Ureter (tissue), 1 donor: ENCODE measurements at places on chromosomes 16 and 17. TPM values are rescaled to one million over a fixed set of nuclear protein-coding genes. Genes with fewer than 3 reads are reported as not detected.

DNA sequence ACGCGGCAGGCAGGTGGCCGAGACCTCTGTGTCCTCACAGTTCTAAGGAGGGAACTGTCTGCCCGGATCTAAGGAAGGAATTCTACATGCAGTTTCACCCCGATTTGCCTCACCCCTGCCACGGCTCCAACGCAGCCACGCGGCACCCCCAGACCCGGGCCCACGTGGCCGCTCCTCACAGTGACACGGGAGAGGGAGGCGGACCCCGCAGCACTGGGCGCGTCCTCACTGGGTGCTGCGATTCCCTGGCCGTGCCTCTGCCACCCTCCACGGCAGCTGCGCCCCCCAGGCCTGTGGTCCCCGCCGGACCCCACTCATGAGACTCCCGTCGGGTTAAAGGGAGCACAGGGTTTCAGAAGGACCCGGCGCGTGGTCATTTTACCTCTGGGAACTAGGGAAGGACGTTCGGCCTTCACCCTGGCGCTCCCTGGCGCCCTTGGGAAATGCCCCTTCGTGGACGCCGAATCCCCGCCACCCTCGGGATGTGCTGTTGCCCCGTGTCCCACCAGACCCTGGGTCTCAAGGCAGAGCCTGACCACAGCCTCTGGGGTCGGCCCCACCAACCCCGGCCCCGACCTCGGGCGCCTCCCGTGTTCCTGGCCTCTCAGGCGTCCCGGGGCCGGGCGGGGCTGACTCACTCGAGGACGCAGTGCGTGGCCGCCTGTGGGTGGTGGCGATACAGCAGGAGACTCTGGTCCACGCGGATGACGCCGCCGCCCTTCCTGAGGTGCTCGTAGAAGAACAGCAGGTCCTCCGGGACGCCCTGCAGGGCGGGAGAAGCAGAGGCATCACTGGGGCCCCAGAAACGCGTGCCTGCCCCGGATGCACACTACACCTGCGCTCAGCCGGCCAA, 118.8 kb upstream of the METRNL start:
- DNase-seq: no peak

DNA sequence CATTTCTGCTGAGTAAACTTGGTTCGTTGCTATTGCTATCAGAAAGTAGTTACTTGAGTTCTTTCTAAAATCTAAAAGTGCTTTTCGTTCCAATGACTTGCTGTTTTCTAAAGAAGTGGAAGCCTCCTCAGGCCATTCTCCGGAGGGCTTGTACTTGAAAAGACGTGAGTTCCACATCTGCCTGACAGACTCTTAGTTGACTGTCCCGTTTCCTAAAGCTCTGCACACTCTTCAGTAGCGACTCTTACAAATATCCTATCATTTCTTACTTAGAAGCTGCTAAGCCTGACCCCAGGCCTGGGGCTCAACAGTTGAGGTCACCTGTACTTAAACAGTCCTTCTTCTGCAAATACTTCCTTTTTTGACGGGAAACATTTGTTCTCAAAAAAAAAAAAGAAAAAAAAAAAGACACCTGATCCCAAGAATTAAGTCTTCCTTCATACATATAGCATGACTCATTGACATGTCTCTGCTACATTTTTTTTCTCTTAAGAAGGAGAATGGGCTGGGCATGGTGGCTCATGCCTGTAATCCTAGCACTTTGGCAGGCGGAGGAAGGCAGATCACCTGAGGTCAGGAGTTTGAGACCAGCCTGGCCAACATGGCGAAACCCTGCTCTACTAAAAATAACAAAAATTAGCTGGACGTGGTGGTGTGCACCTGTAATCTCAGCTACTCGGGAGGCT, 61.5 kb downstream of the DHRS7C start:
- DNase-seq: no peak

DNA sequence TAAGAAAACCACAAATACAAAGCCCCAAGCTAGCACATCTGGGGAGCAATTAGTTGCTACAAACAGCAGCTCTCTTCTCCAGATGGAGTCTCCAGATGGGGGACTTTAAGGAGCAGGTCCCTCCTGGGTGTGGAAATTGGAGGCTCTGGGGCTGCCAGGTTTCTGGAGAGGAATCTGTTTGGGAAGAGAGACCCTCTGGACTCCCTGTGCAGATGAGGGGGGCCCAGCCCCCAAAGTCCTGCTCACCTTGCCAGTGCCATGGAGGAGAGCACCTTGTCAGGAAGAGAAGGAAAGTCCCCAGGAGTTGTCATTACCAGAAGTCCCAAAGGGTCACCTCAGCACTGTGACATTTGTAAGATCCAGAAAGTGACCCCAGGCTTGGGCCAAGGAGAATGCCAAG, 14.8 kb downstream of the TEKT5 start:
- DNase-seq: no peak

DNA sequence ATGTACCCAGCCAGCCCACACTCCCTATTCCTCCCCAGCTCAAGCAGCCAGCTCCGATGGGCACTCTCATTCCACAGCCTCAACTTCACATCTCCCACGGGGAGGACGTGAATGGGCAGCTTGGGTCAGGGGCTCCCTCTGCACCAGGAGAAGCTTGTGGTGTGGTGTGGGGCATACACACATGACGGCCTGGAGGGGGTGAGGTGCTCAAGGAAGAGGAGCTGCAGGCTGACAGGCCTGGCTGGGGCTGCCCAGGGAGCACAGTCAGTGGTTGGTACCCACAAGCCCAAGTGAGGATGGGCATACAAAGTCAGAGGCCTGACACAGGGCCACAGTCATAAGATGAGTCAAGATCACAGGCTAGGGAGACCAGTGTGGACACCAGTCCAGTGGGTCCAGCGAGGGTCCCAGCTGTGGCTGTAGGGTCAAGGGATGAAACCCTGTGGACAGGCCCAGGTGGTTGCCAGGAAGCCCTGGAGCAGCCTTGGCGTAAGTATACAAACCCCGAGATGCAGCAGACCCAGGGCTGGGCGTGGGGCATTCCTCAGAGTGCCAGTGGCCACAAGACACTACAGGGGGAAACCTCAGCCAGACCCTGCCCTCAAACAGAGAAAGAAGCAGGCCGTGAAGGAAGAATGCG, 4.4 kb downstream of the DRC3 start:
- DNase-seq: no peak

- DNase-seq: no peak
Measured at GRCh38 chr17:78844301-78845005, 3.8 kb upstream of the USP36 start.

- DNase-seq: no peak
Measured at GRCh38 chr17:69625474-69625873, 211.0 kb downstream of the MAP2K6 start.

GRCh38 chr17:39674702-39675389, 6.6 kb downstream of the PNMT start:
- DNase-seq: peak; percentile 88

DNA sequence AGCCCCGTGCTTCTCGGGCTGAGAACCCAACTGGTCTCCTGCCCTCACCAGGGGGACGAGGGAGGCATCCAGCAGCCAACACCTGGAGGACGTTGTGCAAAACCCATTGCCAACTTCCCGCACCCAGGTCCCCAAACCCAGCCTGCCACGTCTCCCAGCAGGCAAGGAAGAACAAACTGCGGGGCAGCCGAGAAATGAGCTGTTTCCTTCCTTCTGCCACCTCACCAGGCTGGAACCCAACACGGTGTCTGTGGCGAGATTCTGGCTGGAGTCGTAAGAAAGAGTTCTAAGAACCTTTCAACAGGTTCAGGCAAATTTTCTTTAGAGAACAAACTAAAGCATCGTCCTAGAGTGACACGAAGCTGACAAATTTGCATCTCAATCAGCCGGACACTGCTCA, 3.6 kb downstream of the SLC43A2 start:
- DNase-seq: no peak

GRCh38 chr16:4537376-4538343, 913 bp downstream of the CDIP1 start:
- no peak for DNase-seq

The NPIPA7 gene
- 15.3 TPM for total RNA-seq

The DPEP1 gene
- 0.75 TPM for total RNA-seq

The ENDOV gene
- 21.2 TPM for total RNA-seq

The CAVIN1 gene
- total RNA-seq: 177 TPM

The MEAK7 gene
- 53.9 TPM for total RNA-seq
